Activated CD4-positive, alpha-beta memory T cell treated with anti-CD3 and anti-CD28 coated beads for 36 hours (primary cell): ENCODE measurements at places on chromosomes 16 and 17.

- no peak for DNase-seq
These were observed 64.9 kb downstream of the ZNF652 start for GRCh38 chr17:49297141-49297540.

DNA sequence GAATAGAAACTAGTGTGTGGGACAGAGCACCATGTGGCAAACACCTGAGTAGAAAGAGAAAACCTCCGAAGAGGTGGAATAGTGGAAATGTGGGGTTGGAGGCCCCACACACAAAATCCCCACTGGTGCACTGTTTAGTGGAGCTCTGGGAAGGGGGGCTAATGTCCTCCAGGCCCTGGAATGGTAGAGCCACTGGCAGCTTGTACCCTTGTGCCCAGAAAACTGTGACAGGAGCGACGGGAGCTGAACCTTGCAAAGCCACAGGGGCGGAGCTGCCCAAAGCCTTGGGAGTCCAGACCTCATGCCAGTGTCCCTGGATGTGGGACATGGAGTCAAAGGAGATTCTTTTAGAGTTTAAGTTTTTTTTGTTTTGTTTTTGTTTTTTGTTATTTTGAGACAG, 50.6 kb downstream of the RNF112 start:
- DNase-seq = no peak

- DNase-seq = no peak
These were observed 36.6 kb downstream of the TMEM11 start for GRCh38 chr17:21177401-21177800.

DNA sequence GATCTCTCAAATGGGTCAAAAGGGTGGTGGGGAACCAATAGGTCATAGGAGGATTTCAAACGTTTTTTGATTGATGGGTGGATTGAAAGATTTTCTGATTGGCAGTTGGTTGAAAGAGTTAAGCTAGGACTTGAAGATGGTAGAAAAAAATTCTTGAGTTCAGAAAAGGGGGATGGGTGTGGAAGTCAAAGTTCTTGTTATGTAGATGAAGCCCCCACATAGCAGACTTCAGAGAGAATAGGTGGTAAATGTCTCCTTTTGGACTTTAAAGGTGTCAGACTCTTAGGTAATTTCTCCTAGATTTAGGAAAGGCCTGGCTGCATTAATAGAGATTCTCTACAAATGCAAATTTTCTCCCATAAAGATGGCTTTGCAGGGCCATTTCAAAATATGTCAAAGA, 163.3 kb downstream of the HS3ST4 start:
- no peak for DNase-seq

GRCh38 chr16:66154801-66155200, 211.7 kb upstream of the CDH5 start:
- no peak for DNase-seq

DNA sequence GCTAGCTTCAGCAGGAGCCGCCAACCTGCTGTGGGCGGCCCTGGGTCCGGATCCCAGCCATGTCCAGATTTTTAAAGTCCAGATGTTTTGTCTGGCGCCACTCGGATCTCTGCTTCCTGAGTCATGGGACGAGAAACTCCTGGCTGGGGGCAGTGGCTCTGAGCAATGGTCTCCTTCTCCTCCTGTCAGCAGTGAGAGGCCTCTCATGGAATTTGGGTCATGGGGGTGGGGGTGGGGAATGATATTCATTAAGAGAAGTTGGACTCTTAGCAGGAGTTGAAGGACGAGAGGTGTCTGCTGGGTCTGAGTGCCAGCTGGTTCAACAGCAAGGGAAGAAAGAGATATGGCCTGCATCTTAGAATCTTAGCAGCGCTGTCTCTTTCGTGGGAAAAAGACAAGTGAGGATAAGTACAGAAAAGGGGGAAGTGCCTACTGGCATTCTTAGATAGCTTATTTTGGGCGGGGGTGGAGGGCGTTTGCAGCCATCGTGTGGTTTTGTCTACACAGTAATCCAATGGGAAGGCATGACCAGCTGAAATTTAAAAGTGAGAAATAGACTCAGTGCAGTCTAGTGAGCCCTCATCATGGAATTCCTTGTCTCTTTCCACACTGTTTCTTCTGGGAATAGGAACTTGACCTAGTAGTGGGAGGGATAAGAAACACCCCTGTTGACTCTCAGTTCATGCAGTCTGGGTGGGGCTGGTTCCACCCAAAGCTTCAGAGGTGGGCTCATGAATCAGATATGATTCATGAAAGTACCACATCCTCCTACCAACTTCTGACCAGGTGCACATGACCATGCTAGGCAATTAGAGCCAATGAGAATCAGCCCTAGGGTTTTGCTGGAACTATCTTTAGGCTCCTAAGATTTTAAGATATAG, 80.5 kb downstream of the MYH13 start:
- DNase-seq = no peak

- DNase-seq = no peak
These were observed 8.6 kb downstream of the KRT28 start for GRCh38 chr17:40791111-40791510.

- DNase-seq = no peak
These were observed 221.1 kb downstream of the FTO start for GRCh38 chr16:53925107-53925410.

DNA sequence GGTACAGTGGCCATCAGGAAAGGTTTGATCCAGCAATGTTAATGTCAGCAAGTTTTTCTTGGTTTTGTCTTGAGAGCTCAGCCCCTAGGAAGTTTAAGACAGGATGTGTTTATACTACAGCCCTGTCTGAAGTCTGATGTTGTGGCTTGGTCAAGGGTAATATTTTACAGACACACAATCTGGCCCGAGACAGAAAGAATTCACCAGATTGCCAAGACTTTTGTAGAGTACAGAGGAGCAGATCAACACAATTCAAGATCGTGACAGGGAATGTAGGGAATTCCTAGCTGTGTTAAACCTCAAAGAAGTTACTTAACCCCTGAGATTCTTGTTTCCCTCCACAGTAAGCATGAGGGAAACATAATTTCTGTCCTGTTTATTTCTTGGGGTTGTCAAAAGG, 63.1 kb downstream of the SHISA9 start:
- DNase-seq = no peak

GRCh38 chr17:8935191-8935590, 30.3 kb downstream of the PIK3R5 start:
- peak; percentile 92 for DNase-seq

- peak; percentile 62 for DNase-seq
These were observed 178.3 kb downstream of the MRTFB start for GRCh38 chr16:14249291-14250032.

- DNase-seq = peak; percentile 60
These were observed 438 bp downstream of the GRN start for GRCh38 chr17:44345454-44346026.

DNA sequence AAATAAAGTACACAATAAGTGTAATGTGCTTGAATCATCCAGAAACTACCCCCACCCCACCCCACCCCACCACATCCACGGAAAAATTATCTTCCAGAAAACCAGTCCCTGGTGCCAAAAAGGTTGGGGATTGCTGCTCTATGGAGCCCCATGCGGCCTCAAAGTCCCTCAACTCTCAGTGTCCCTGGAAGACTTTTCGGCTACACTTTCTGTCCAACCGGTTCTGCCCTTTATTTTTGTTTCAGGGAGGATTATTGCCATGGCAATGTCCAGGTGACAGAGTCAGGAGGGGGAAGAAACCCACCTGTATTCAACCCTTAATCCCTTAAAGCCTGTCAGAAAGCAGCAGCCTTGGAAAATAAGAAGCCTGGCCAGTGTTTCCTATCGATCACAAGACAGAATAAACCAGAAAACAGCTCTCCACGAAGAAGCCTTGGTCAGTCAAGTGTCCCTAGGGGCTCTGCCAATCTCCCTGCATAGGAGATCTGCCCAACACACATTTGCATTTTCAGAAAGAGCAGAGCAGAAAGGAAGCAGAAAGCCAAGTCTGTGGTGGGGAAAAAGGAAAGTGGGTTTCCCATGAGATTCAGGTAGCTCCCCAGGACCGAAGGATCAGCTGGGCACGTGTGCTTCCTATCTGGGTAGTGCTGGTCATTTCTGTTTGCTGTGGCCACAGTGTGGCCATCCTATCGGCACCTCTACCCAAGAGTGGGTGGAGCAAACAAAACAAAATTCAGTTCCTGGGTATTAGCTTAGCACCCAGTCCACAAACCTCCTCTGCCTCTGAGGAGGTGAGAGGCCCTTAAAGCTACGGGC, 342.7 kb downstream of the SOX9 start:
- DNase-seq = no peak

- no peak for DNase-seq
These were observed 26.2 kb upstream of the NUDT7 start for GRCh38 chr16:77696149-77696548.

- DNase-seq = no peak
These were observed 5.7 kb downstream of the ENGASE start for GRCh38 chr17:79080349-79080748.

- DNase-seq = no peak
These were observed 14.6 kb downstream of the COG4 start for GRCh38 chr16:70508752-70509151.

GRCh38 chr16:15610369-15610871, 32.5 kb downstream of the MARF1 start:
- peak; percentile 55 for DNase-seq

- no peak for DNase-seq
These were observed 155.7 kb upstream of the TNRC6C start for GRCh38 chr17:77802811-77803220.

DNA sequence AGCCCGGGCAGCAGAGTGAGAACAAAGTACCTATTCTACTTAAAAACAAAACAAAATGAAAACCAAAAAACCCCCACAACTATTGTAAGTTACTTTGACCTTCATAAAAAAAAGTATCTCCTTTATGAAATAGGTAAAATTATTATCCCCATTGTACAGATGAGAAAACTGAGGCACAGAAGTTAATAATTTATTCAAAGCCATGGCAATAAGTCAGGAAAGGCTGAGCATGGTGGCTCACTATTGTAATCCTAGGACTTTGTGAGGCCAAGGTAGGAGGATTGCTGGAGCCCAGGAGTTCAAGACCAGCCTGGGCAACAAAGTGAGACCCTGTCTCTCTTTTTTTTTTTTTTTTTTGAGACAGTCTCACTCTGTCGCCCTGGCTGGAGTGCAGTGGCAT, 30.5 kb downstream of the FCSK start:
- no peak for DNase-seq

DNA sequence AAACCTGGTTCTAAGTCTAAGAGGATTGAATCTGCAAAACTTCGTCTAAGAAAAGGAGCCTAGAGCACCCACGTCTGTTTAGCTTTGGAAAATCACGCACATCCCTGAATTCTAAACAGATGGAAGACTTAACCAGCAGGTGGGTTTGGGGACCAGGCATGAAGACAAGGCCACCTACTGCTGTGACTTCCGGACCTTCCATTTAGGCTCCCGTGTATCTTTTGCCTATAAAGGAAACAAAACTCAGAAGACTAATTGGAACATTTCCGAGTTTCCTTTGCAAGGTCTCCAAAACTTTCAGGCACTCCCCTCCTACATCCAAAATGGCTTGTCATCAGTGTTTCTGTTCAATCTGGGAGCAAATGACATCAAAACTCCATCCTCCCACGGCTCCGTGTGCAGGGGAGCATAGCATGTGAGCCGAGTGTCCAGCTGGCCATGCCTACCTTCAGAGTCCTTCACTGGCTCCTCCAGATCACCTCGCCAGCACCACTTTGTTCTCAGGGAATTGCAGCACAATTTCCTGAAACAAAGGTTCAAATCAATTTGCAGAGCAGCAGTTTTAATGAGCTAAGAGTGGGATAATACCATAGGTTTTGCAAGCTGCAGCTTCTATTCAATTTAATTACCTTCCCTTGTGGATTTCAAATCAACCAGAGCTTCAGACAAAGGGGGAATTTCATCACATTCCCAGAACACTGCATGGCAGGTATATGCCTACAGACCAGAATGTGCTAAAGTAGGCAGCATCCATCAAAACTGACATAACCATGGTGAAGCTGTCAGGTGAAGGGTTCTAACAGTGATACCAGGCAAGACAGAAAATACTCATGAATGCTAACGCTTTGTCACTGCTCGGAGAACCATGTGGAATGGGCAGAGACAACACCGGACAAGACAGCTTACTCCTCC, 23.5 kb downstream of the CACNG1 start:
- no peak for DNase-seq

- peak; percentile 47 for DNase-seq
These were observed 5.5 kb upstream of the CACNG5 start for GRCh38 chr17:66829386-66829864.

DNA sequence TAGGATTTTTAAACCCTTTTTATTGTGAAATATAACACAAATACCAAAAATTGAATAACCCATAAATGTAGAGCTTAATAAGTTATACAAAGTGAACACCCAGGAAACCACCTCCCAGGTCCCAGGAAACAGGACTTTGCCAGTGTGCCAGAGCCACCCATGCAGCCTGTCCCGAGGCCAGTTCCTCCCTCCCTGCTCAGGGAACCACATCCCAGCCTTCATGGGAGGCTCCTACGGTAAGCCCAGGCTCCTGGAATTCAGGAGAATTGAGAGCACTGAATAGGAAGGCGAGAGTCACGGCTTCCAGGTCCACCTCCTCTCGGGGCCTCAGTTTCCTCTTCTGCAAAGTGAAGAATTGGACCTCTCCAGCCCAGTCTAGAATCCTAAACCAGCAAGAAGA, 178.2 kb downstream of the TMEM132E start:
- no peak for DNase-seq

DNA sequence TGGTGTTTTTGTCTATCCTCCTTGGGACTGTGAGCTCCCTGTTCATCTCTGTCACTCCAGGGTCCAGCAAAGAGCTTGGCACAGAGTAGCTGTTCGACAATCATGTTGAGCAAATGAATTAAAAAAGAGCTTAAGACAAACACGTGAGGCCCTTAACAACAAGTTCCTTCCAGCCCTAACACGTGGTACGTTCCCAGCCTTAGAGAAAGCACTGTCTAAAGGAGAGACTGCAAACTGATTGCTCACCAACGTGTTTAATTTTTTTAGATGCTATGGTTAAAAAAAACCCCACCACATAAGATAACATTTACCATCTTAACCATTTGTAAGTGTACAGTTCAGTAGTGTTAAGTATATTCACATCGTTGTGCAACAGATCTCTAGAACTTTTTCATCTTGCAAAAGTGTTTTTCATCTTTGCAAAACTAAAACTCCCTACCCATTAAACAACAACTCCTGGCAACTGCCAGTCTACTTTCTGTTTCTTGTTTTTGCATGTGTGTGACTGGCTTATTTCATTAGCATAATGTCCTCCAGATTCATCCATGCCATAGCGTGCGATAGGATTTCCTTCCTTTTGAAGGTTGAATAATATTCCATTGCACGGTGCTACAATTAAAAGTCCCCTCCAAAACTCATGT, 28.2 kb downstream of the LAT start:
- DNase-seq = peak; percentile 55

DNA sequence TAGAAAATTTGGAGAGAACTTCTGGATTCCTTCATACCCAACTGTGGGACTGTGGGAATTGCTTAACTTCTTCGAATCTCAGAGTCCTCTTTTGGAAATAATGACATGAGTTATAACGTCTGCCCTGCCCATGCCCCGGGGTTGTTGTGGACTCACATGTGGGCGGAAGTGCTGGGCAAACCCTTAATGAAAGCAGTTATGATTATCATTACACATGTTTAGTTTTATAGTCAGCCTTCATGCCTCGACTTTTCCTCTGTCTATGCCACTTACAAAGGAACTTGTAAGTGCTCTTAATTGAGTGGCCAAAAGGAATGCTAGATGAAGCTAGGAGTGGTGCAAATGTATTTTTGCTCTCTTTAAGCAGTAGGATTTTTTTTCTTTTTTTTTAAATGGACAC, 3.9 kb downstream of the KRT27 start:
- DNase-seq = no peak
